Urinary bladder (tissue), 4 donors: ENCODE measurements at places on chromosomes 5 and 9. TPM values are rescaled to one million over a fixed set of nuclear protein-coding genes. Genes with fewer than 3 reads are reported as not detected.
A peak's percentile ranks its signal among the peaks of the same experiment; 100 is the strongest.

GRCh38 chr9:111839987-111840386, 45.2 kb upstream of the SHOC1 start:
- no peak for DNase-seq

DNA sequence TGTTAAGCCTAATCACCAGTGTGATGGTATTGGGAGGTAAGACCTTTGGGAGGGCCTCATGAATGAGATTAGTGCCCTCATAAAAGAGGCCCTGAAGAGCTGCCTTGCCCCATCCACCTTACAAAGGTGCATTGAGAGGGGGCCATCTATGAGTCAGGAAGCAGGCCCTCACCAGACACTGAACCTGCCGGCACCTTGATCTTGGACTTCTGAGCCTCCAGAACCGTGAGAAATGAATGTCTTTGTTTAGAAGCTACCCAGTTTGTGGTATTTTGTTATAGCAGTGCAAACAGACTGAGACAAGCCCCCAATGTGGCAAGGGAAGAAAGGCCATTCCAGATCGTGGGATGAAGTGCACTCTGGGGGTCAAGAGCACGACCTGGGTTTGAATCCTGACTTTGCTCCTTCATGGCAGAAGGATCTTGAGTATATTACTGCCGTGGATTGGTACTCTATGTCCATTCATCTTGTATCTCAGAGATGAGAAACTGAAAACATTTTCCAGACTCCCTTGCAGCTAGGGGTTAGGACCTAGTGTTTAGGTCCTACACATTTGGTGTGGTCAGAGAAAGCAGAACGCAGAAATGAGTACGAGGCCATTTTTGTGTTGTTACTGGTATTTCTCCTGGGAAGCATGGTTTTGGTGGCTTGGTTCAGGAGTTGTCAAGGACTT, 86.7 kb downstream of the PTCH1 start:
- DNase-seq = no peak

- DNase-seq = no peak
These were observed 69.6 kb upstream of the ATP10B start for GRCh38 chr5:160921423-160922285.

Gene CCDC183
- 0.85 TPM for polyA plus RNA-seq

Gene CORO2A
- 3.4 TPM for polyA plus RNA-seq

- DNase-seq = no peak
These were observed 60.8 kb upstream of the CER1 start for GRCh38 chr9:14783358-14783757.

Gene C5
- polyA plus RNA-seq = 3.2 TPM

GRCh38 chr5:141866096-141866495, 12.1 kb downstream of the PCDH1 start:
- no peak for DNase-seq

DNA sequence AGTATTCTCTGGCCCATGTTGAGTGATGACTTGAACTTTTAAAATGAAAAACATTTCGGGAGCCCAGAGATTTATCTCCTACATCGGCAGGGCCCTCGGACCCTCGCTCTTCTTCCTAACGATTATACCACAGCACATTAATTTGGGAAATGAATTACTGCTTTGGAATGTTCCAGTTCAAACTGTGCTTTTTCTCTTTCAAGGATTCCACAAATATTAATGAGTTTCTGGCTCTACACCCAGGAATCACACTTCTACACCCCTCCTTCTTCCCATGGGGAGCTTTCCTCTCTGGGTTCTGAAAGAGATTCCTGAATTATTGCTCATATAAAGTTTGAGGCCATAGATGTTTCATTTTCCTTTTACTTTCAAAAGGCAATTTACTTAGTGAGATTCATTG, 41.2 kb downstream of the NSG2 start:
- no peak for DNase-seq

Gene MEGF9
- 9.7 TPM for polyA plus RNA-seq

GRCh38 chr9:6160579-6160978, 55.0 kb upstream of the IL33 start:
- no peak for DNase-seq

GRCh38 chr9:68844631-68845612, 139.9 kb downstream of the PIP5K1B start:
- no peak for DNase-seq

DNA sequence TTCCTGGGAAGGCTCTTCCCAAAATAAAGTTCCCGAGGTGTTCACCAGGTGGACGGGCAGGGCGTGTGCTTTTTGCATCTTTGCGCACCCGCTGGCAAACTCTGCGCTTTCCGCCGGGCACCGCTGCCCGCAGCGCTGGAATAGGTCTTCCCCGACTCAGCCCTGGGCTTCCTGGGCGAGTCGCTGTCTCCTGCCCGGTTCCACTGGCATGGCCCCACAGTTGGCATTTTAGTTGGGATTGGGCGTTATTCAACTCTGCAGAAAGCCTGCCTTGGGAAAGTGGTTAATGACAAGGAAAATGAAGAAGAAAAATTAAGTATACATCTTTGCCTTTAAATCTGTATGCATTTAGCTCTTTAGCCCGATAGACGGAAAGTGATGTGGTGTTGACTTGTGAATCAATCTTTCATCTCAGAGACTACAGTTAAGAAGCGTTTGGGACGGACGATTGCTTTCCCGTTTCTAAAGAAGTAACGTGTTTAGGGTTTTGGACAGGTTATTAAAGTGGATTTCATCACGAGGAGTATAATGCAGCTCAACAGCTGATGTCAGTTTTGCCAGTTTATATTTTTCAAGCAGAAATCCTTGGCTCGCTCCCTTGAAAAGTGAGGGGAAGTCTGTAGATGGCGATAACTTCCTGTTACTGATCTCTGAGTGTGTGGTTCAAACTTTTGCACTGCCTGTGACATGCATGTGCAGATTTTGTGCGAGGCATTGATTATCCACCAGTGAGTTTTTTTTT, 946 bp downstream of the ADCY2 start:
- peak; percentile 55 for DNase-seq

Gene SV2C
- 0.56 TPM for polyA plus RNA-seq

Gene MEGF10
- polyA plus RNA-seq = 0.43 TPM

Gene KCNIP1
- polyA plus RNA-seq = 0.22 TPM

DNA sequence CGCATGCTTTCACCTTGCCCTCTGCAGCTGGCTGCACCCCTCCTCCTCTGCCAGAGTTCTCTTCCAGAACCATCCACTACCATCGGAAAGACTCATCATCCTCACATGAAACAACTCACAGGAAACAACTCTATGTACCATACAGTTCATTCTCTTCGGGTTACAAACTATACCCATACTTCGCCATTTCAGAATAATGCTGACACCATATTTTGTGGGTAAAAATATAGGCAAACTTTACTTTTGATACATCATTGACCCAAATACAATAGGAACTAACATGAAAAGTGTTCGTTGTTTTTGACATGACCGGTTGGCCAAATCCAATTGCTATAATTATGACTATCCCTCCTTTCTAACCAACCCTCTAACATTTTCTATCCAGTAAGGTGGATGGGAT, 421.0 kb downstream of the SEMA5A start:
- no peak for DNase-seq

Gene ZFP2
- 1.8 TPM for polyA plus RNA-seq

- DNase-seq = no peak
These were observed 78.8 kb upstream of the TNFAIP8 start for GRCh38 chr5:119276978-119277377.

- DNase-seq = no peak
These were observed 558.5 kb downstream of the DMRTA1 start for GRCh38 chr9:23005156-23005555.

DNA sequence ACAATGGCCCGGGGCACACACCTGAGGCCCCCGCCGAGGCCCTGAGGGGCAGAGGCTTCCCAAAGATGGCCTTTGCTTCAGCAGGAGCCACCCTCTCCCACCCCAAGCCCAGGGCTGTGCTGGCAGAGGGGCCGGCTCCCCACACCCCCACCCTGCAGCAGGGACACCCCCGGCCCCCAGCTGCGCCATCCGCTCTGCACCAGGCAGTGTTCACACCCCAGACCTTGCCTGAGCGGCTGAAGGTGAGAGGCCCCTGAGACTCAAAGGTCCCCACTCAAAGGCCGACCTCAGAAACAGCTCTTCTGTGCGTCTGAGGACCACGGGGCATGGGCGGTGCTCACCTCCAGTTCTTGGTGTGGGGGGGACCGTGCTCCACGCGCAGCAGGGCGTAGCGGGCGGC, 37.6 kb downstream of the SLC12A7 start:
- no peak for DNase-seq

- DNase-seq = no peak
These were observed 15.2 kb upstream of the UBQLN1 start for GRCh38 chr9:83722726-83723495.

- no peak for DNase-seq
These were observed 77.2 kb upstream of the TARS1 start for GRCh38 chr5:33363537-33363936.

Gene ADCY2
- polyA plus RNA-seq = 6.6 TPM

- DNase-seq = no peak
These were observed 144.9 kb upstream of the HAPLN1 start for GRCh38 chr5:83865579-83865978.

GRCh38 chr5:172762214-172763119, 8.5 kb downstream of the DUSP1 start:
- DNase-seq = no peak

DNA sequence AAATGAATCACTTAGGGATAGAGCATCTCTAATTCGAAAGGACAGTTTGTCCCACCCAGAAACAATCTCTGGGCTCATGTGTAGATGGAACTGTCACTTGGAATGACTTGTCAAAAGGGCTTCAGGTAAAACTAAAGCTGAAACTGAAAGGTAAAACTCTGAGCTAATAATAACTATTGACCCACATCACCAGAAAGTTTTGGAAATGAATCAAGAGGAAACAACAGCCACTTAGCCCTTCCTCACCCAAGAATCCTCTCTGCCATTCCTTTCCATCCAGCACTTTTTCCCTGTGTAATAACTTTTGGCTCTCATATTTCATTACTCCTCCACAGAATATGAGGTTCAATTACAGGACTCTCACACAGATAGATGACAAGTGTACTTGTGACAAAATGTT, 14.0 kb upstream of the GLRX start:
- DNase-seq = no peak

DNA sequence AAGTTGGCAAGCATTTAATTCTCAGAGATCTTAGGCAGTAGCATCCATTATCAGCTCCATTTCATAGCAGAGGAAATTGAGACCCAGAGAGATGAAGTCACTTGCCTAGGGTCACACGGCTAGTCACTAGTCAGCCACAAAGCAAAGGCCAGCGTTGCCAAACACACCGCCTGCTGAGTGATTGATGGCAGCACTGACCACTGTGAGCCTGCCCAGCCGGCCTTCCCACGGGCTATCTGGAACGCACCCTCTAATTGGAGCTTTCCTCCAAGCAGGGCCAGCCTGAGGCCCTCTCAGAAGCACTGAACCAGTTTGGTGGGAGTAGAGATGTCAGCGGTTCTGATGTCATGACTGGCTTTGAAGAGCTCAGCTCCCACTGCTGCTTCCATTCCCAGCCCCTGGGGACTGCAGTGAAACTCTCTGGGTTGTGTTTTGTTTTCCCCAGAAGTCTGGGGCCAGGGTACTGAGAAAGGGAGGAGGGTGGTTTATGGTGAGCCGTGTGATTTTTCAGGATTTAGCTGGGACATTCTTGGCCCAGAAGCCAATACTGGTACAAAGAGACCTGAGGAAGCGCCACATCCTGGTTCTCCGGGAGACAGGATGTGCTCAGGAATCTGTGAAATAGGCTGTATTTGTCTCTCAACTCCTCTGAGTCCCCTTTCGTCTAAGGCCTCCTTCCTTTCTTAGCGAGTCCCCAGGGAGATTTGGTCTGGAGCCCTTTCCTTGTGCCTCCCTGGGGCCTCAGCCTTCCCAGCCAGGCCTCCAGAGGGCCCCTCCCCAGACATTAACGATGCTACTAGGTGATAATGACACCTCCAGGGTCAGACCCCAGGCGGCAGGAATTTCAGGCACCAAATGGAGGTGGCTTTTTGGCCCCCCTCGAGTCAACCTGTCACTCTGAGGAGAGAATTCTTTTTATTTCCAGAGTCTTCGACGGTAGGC, 44.5 kb downstream of the SPRY4 start:
- DNase-seq = no peak

DNA sequence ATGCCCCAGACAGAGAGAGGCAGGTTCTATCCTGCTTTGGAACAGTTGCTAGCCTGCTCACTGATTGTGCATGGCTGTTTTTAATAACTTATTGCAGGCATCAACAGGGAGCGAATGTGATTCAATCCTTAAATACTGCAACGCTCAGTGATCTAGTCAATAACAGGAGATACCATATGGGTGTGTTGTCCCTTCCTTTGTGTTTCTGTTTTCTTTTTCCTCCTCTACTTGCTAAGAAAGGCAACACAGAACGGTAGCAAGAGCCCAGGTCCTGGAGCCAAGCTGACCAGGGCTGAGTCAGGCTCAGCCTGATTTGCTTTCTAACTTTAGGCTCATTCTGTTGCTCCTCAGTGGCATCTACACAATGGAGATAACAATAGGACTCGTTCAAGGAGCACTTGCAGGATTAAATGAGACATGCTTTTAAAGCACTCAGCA, 98.6 kb upstream of the EQTN start:
- no peak for DNase-seq

- DNase-seq = no peak
These were observed 10.8 kb downstream of the FAF2 start for GRCh38 chr5:176458904-176459561.

DNA sequence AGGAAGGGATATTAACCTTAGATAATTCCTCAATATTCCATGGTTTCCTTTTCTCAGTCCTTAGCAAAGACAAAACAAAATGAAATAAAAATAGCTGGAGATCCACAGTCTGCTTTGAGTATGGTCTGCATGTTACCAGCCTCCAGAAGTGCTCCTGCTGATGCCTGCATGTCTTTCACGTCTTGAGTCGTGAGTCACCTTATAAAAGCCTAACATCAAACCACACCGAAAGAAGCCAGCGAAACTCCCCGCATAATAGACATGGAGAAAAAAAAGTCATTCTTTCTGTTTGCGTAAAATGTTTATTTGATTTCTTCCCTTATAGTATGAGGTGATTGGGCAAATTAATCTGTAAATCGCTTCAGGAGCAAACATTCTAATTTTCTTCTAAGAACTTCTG, 380.5 kb downstream of the SLCO4C1 start:
- DNase-seq = no peak

Gene ERAP2
- 13.0 TPM for polyA plus RNA-seq

Gene GARIN3
- not detected for polyA plus RNA-seq

- DNase-seq = no peak
These were observed 1.4 kb upstream of the MLLT3 start for GRCh38 chr9:20623748-20624124.

Gene CD14
- 60.6 TPM for polyA plus RNA-seq

DNA sequence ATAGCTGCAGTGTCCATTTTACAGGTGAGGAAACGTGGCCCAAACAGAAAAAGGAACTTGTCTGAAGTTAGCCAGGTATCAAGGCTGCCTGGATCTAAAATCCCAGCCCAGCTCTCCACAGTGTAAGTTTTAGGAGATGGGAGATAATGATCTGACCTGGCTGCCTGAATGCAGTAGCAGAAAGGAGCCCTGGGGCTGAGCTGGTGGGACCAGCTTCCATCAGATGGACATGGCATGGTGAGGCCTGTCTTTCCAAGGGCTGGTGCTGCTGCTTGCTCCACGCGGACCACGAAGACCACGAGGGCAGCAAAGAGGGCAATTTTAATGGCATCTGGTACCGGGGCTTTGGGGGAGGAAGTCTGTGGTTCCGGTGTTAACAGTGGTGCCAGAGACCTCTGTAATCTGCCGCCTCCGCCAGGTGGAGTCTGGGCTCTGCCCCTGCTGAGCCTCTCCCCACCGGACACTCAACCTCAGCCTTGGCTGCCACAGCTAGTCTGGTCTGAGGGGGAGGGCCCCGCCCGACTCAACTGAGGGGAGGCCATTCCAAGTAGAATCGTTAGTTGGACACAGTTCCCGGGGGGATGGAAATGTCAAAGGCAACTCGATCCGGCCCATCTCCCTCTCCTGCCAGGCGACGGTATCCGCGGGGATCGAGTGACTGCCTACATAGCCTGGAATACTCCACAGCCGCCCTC, 650 bp downstream of the MYORG start:
- no peak for DNase-seq

- DNase-seq = no peak
These were observed 716 bp downstream of the HARS1 start for GRCh38 chr5:140690376-140690932.

Gene OR1B1
- polyA plus RNA-seq = not detected
